ENCODE measurements at places on chromosomes 5 and 9. TPM values are rescaled to one million over a fixed set of nuclear protein-coding genes. Genes with fewer than 3 reads are reported as not detected.

EPB41L4A gene
- total RNA-seq, result 0.97 TPM

RNF20 gene
- 40.8 TPM for total RNA-seq

NEUROG1 gene
- total RNA-seq, result not detected

DAB2IP gene
- total RNA-seq, result 8.0 TPM

GPX8 gene
- total RNA-seq, result 14.2 TPM

FOXD4 gene
- total RNA-seq, result 1.5 TPM

All from motor neuron (in vitro differentiated cells).